ENCODE measurements at places on chromosomes 3 and 15. TPM values are rescaled to one million over a fixed set of nuclear protein-coding genes. Genes with fewer than 3 reads are reported as not detected.
A peak's percentile ranks its signal among the peaks of the same experiment; 100 is the strongest.

DNA sequence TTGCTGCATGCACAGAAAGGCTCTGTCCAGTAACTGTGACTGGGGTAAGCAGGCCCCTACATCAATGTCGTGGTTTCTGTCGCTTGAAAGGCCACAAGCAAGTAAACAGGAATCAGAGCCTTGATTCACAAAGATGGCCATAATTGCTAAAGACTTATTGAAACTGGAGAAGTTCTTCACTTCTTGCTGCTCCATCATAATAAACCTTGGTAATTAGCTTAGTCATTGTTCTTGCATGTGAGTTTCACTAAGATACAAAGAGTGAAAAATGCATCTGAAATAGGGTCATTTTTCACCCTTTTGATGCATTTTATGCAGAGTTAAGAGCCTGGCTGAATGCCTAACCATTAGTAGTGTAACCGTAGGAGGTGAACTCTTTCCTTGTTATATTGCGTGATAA lies 3.2 kb downstream of the SEMA6D start:
- peak; percentile 21 for DNase-seq

- DNase-seq = no peak
Measured at GRCh38 chr3:161247049-161247448, 25.9 kb downstream of the NMD3 start.

DNA sequence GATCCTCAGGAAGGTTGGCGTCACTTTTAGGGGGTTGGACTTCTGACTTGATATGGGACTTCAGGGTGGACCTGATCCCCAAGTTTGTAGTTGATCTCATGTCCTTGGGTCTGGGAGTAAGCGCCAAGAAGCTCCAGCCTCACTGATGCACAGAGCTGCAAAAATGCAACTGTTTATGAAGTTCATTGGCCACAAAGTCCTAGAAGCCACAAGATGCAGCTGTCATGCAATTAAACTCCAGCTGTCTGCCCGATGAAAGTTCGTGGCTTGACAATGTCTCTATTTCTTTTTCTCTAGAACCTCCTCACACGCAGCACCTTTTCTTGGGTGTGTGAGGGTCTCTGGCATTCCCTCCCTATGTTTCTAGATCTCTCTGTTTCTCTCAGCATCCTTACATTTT lies 9.2 kb upstream of the ACAN start:
- DNase-seq = no peak

DNA sequence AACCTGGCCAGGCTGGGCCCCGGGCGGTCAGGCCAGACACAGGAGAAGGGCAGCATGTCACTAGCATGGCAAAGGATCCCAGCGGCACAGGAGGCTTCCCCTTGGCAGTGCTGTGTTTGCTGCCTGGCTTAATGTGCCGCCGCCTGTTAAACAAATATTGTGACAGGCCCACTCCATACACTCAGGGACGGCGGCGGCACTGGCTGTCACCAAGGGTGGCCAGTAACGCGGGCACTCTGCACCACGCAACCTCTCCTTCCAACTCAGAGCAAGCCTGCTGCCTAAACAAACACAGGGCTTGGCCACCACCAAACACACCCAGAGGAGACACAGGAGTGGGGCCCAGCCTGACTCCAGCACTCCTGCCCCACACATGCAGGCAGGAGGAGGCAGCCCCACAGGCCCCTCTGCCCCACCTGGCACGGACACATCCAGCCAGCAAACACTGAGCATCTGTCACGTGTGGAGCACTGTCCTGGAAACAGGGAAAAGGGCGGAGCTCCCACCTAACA lies 48.0 kb downstream of the TPRA1 start:
- no peak for DNase-seq

GRCh38 chr3:2944628-2945027 lies 165.5 kb downstream of the IL5RA start:
- no peak for DNase-seq

DNA sequence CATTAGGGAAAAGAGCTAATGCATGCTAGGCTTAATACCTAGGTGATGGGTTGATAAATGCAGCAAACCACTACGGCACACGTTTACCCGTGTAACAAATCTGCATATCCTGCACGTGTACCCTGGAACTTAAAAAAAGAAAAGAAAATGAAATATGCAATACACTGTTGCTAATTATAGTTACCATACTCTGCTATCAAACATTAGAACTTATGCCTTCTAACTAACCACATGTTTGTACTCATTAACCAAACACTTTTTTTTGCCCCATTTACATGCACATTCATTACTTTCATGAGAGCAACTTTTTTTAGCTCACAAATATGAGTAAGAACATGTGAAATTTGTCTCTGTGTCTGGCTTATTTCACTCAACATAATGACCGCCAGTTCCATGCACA lies 253.1 kb downstream of the CGGBP1 start:
- DNase-seq = no peak

DNA sequence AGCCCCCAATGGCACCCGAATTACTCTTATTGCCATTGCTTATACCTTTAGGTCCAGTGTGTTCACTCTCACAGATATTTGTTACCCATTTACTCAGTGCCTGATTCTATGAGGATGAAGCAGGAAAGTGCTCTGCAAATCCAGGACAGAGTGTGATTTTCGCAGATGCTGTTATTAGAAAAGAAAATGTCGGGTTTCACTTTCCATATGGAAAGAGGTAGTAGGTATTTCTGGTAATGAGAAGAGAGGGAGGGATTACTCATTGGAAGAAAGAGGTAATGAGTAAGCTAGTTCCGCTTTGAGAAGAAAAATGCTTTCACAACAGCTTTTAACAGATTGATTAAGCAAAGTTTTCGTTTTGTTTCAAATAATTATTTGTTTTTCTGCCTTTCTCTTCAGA lies 336.3 kb upstream of the CFAP20DC start:
- DNase-seq = peak; percentile 24

GRCh38 chr3:114624047-114624445 lies 330.2 kb downstream of the TIGIT start:
- DNase-seq = peak; percentile 69

DNA sequence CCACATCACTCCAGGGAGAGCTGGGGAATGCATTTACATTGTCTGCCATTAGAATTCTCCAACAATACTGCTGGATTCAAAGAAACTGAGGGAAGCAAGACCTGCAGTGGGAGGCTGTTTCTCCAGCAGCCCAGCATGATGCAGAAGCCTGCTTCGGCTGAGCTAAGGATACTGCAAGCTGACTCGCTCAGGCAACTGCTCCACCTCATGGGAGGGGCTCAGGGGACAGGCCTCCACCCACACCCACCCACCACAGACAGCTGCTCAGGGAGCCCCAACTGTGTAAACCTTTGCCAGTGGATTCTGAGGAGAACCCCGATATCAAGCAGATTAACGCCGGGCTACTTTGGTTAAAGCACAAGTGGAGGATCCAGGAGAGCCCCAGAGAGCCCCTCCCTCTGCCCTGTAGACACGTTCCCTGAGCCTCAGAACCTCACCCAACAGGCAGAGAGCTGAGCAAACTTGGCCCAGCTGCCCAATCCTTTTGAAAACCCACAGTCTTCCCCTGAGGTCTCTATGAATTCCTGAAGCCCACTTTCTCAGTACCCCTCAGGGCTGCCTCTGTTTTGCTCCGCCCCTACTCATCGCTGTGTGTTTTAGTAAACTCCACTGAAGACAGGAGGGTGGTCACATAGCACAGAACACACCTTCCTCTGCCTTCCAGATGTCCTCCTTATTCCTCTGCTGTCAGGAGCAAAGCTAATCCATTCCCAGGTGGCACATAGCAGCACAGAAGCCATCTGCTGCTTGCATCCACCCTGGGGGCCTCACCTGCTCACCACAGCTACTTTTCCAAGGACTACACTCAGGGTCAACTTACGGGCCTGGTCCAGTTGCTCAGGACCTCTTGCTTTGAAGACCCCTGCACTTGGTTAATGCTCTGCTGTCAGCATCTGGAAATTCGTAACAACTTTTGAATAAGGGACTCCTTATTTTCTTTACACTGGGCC lies 269.0 kb downstream of the ABHD5 start:
- no peak for DNase-seq

DNA sequence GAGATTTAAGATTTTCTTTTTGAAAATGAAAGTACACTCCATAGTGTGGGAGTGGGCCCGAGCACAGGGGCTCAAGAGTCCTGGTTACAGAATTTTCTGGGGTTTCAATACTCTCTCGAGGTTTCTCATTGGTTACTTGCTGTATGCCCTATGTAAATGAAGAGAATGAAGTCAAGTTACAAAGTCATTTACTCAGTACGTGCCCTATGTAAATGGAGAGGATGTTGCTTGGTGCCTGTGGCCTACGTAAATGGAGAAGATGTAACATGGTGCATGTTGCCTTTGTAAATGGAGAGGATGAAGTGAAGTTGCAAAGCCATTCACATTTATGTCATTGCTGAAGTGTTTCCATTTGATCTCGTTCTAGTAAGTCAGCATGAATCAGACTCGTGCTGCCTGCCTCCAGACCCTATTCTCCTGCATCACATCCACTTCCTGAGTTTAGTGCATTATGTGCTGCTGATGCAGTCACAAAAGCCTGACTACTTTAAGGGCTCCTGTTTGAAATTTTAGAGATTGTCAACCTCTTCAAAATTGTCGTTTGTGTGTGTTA lies 302.0 kb downstream of the ZBBX start:
- no peak for DNase-seq

GRCh38 chr3:60953351-60953750 lies 297.9 kb downstream of the FHIT start:
- peak; percentile 63 for DNase-seq

B3GALNT1 gene
- 3.4 TPM for total RNA-seq

CMC1 gene
- total RNA-seq = 0.97 TPM

ILDR1 gene
- not detected for total RNA-seq

CA12 gene
- 41.8 TPM for total RNA-seq

PARP14 gene
- total RNA-seq = 11.6 TPM
